ENCODE measurements at places on chromosomes 3 and 15.

GRCh38 chr3:156378871-156379270, 176.0 kb downstream of the SSR3 start:
- DNase-seq: no peak

DNA sequence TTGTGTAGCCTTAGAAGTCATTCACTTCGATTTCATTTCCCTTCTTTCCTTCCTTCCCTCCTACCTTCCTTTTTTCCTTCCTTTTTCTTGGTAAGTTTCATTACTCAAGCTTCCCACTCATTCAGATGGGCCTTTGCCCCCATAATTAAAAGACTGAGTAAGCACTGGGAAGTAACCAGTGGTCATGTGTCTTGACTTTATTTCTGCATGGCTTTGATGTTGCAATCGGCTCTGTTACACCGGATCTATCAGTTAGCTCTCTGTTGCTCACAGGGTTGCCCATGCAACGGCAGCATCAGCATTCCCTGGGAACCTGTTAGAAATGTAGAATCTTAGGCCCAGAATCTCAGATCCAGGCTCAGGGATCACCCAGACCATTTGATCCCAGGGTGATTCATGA, 25.6 kb upstream of the LARS2 start:
- no peak for DNase-seq

- DNase-seq: no peak
Observed at GRCh38 chr15:77311618-77312398, 108.1 kb downstream of the PEAK1 start.

DNA sequence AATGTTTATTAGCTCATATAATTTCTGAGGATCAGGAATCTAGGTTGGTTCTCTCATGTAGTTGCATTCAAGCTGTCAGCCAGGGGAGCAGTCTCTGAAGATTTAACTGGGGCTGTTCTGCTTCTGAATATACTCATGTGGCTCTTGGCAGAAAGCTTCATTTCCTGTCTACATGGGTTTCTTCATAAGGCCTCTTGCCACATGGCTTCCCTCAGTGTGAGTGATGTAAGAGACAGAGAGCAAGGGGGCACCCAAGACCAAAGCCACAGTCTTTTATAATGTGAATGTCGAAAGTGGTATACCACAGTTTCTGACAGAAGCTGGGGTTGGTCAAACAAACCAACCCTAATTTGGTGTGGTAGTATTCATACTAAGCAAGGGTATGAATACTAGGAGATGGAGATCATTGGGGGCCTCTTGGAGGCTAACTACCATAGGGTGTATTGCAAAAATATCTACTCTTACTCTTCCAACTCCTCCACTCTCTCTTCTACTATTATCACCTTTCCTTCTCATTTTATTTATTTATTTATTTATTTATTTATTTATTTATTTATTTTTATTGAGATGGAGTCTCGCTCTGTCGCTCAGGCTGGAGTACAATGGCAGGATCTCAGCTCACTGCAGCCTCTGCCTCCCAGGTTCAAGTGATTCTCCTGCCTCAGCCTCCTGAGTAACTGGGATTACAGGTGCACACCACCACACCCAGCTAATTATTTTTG, 123.8 kb downstream of the B3GALNT1 start:
- DNase-seq: no peak

- DNase-seq: no peak
Observed at GRCh38 chr15:65223996-65224395, 12.7 kb upstream of the CILP start.

- no peak for DNase-seq
Observed at GRCh38 chr3:41207355-41207754, 8.1 kb downstream of the CTNNB1 start.

- DNase-seq: no peak
Observed at GRCh38 chr15:87743562-87743961, 513.0 kb downstream of the NTRK3 start.

DNA sequence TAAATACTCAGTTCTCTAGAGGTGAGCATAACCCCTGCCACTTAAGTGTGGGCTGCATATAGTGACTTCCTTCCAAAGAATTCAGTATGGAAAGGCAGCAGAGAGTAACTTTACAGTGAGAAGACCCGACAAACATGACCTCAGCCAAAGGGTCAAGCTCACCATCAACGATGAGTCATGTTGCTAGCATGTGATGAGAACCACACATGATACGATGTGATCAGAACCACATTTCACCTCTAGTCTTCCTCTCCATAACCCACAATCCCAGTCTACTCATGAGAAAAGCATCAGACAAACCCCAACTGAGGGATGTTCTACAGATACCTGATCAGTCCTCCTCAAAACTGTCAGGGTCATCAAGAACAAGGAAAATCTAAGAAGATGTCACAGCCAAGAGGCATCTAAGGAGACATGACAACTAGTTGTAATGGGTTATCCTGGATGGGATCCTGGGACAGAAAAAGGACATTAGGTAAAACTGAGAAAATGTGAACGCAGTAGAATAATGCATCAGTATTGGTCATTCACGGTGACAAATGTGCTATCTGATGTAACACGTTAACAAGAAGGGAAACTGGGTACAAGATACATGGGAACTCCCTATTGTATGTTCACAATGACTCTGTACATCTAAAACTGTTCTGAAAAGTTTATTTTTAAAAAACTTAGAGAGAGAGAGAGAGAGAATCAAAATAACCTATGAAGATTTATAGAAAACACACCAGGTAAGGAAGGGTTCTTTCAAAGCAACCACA, 28.3 kb downstream of the SEC61A1 start:
- no peak for DNase-seq

DNA sequence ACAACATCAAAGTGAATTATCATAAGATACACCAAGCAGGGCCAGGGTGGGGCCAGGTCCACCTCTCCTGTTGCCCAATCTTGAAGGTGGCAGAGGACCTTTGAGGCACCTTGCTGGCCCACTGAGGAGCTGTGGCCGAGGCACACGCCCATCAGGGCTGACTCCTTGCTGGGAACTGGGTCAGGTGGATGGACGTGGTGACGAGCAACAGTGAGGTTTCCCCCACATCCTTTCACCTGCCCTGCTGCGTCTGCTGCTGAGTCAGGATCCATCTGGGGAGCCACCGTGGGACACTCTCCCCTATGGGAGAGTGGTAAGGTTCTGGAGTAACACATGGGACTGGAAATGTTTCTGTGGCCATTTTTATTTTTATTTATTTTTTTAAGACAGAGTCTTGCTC, 17.3 kb upstream of the FURIN start:
- DNase-seq: no peak

- no peak for DNase-seq
Observed at GRCh38 chr3:4065554-4065953, 237.6 kb upstream of the SETMAR start.

- DNase-seq: no peak
Observed at GRCh38 chr3:133882986-133883586, 12.6 kb downstream of the RAB6B start.

- DNase-seq: no peak
Observed at GRCh38 chr3:151751161-151751560, 17.4 kb downstream of the AADACL2 start.

- DNase-seq: no peak
Observed at GRCh38 chr3:31092748-31093589, 198.5 kb upstream of the GADL1 start.

DNA sequence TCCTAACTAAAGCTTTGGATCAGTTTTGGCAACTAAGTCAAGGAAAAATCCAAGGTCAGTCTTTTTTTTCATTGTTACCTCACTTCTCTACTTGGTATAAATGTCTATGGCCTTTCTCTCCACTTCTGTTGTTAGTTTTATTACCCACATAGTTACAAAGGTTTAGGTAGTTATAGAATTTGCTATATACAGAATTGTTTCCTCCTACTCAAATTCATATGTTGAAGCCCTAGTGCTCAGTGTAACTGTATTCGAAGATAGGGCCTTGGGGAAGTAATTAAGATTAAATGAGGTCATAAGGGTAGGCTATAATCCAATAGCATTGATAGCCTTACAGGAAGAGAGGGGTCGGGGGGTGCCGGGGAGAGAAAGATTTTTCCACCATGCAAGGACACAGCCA, 19.7 kb upstream of the STIMATE start:
- no peak for DNase-seq

- no peak for DNase-seq
Observed at GRCh38 chr3:141507392-141508066, 20.7 kb downstream of the RASA2 start.

- no peak for DNase-seq
Observed at GRCh38 chr15:31077181-31077580, 24.3 kb downstream of the TRPM1 start.

- no peak for DNase-seq
Observed at GRCh38 chr3:123424321-123424998, 24.4 kb downstream of the ADCY5 start.

GRCh38 chr3:58562498-58562897, 14.7 kb downstream of the FAM107A start:
- no peak for DNase-seq

- DNase-seq: no peak
Observed at GRCh38 chr3:10322352-10322710, 1.4 kb upstream of the SEC13 start.

DNA sequence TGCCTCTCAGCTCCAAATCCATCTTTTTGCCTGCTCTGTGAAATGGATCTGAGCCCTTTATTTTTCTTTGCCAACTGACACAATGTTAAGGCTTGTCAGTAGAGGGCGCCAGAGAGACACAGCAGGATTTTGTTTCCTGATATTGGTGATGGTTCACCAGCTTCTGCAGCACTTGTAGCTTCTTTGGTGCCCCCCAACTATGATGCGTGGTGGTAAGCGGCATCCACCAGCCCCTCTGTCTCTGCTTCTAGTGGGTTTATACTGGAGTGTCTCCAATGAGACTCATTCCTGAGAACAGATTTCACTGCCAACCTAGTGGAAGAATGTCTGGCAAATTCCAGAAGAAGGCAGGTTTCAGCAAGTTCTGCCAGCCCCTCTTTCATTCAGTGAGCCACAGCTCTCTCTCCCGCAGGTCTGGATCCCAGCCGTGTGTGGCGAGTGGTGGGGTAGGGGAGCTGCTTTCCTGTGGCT, 471.9 kb upstream of the FRG2C start:
- peak; percentile 64 for DNase-seq

- peak; percentile 57 for DNase-seq
Observed at GRCh38 chr3:143090976-143091837, 28.4 kb upstream of the CHST2 start.

DNA sequence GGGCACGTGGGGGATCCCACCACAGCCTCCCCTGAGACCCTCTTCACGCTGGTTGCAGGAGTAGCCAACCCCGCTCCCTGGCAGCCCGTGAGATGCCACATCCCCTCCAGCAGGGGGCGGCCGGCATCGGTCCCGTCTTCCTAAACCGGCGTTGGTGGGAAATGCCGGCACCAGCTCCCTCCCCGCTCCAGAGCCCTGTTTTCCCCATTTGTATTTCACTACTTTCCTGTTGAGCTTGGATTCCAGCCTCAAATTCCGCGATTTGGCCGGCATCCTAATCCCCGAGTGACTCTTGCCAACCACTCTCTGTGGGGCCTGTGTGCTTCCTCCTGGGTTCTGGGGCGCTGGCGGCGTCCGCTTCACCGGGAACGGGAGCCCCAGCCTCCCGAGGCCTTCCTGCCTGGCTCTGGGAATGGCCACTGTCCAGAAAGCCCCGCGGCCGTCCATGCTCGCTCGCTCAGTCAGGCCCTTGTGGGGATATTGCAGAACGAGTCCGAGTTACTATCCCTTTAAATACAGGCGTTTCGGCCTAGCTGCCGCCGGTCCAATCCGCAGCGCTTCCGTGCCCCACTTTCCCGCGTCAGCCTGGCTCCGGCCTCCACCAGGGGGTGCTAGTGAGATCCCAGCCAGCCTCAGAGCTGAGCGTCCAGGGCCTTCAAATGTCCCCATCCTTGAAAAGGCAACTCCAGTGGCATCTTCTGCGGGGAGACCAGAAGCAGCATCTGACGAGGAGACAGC, 8.1 kb upstream of the ADAMTS17 start:
- DNase-seq: peak; percentile 90

GRCh38 chr3:174675406-174675805, 183.7 kb upstream of the NAALADL2 start:
- DNase-seq: no peak

DNA sequence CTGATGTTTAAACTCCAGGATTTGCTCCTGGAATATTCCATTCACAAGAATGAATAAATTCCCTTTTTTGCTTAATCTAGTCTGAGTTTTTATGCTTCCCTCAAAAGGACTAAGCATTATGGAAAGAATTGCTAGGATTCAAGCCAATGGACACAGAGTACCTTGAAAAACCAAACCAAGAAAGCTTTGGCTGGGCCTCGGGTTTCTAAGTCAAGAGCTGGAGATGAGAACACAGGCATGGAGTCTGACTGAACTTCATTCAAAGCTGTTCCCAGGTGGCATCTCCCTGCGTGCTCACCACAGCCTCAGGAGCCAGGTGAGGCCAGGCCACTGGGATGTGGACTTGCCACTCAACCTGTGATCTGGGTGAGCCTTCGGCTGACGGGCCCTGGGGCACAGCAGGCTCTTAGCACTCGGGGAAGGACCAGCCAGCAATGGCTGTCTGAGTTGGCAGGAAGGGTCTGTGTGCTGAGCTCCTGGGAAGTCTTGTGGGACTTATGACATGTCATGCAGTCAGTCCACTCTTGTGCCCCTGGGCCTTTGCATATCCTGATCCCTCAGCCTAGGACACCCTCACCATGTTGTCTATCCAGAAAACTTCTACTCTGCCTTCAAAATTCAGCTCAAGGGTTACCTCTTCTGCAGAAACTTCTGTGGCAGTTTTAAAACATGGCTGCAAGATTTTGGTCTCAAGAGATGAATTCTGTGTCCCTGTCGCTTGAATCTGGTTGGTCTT, 21.8 kb downstream of the CRABP1 start:
- DNase-seq: no peak

DNA sequence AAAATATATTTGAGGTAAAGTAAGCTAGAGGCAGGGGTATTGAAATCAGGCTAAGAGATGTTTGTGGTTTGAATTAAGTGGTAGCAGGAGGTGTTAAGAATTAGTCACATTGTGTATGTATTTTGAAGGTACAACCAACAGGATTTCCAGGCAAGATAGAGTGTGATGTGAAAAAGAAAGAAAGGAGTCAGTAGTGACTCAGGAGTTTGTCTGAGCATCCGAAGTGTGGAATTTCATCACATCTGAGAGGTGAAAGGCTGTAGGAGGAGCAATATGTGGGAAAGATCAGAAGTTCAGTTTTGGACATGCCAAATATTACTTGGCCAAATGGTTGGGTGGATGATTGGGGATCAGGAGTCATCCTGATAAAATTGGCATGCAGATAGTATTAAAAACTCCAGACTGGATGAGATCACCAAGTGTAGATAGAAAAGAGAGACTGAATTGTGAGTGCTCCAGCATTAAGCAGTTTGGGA, 32.1 kb upstream of the EBLN2 start:
- DNase-seq: no peak

GRCh38 chr3:122982216-122983185, 45.1 kb downstream of the SEMA5B start:
- no peak for DNase-seq

- DNase-seq: no peak
Observed at GRCh38 chr15:50278496-50278895, 13.0 kb upstream of the HDC start.
